ENCODE measurements at places on chromosomes 12 and 14. TPM values are rescaled to one million over a fixed set of nuclear protein-coding genes. Genes with fewer than 3 reads are reported as not detected.

The ANG gene
- 0.16 TPM for total RNA-seq

The MDM2 gene
- 60.7 TPM for total RNA-seq

The SRRM4 gene
- 6.4 TPM for total RNA-seq

The CACNA2D4 gene
- not detected for total RNA-seq

The GYS2 gene
- not detected for total RNA-seq

DNA sequence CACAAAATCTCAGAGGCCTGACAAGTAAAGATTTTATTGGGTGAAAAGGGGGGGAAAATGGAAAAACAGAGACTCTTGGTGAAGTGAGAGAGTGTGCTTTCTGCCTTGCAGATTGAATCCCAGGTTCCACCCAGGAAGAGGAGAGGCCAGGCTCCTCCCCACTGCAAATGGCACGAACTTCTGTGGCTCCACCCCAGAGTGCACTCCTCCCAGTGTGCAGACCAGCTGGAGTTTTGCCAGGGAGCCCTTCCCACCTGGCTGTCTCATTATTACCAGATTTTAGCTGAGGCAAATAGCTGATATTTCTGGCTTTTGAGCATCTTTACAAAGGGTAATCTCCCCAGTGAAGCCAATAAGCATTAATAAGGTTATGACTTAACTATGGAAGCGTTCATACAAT lies 51.9 kb downstream of the TESPA1 start:
- DNase-seq, result no peak

DNA sequence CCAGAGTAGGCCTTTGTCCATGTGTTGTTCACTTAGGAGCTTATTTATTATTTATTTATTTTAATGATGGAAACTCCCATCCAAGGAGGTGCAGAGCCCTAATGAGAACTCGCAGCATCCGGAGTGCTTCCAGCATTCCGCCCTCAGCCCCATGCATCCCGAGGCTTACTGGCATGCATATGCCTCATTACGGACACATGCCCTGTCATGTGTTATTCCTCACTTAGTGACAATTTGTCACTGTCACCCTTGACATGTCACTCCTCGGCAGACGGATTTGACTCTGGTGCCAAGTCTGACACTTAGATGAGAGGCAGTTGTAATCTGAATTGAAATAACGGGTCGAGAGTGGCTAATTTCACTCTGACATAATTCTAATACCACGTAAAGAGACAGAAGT lies 132.8 kb downstream of the VRK1 start:
- no peak for DNase-seq
